ENCODE measurements at places on chromosomes 2 and 18.

DNA sequence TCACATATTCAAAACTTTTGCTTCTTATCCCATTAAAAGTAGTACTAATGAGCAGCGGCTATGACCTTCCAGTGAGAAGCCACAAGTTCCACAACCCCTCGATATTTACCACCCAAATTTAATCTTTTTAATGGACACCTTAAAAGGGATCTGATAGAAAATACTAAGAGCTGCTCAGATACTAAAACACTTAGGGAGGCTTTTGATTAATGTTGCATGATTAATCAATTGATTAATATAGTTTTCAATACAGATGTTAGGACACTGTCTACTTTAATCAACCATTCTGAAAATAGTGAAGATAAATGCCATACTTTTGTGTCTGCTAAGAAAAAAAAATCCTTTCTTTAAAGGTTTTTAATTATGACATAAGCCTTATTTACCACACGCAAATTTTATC is 1312.8 kb upstream of the ACVR2A start:
- DNase-seq = no peak

- no peak for DNase-seq
These were observed 165.3 kb upstream of the STK17B start for GRCh38 chr2:196336715-196337114.

DNA sequence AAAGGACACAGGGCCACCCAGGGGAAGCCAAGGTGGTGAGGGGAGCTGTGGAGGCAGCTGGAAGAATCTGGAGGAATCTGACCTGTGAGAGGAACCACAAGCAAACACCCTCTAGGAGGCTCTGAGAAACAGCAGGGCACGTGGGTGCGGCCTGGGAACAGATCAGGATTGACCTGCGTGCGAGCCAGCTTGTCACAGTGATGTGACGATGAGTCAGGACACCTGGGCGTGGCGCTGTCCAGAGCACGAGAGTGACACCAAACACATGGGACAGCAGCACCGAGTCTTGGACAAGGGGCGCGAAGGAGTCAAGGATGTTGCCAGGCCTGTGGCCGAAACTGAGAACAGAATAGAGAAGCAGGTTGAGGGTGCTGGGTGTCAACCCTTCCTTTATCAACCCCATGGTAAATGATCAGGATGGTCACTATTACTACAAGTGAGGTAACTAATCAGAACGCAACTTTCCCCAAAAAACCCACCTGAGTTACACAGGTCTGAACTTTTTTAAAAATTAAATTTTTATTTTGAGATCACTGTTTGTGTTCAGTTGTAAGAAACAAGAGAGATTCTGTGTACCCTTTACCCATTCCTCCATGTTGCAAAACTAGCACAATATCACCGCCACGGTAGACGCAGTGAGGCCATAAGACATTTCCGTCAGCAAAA is 637 bp upstream of the SFT2D3 start:
- DNase-seq = no peak

GRCh38 chr2:137521653-137522619 is 442.3 kb upstream of the HNMT start:
- DNase-seq = no peak

DNA sequence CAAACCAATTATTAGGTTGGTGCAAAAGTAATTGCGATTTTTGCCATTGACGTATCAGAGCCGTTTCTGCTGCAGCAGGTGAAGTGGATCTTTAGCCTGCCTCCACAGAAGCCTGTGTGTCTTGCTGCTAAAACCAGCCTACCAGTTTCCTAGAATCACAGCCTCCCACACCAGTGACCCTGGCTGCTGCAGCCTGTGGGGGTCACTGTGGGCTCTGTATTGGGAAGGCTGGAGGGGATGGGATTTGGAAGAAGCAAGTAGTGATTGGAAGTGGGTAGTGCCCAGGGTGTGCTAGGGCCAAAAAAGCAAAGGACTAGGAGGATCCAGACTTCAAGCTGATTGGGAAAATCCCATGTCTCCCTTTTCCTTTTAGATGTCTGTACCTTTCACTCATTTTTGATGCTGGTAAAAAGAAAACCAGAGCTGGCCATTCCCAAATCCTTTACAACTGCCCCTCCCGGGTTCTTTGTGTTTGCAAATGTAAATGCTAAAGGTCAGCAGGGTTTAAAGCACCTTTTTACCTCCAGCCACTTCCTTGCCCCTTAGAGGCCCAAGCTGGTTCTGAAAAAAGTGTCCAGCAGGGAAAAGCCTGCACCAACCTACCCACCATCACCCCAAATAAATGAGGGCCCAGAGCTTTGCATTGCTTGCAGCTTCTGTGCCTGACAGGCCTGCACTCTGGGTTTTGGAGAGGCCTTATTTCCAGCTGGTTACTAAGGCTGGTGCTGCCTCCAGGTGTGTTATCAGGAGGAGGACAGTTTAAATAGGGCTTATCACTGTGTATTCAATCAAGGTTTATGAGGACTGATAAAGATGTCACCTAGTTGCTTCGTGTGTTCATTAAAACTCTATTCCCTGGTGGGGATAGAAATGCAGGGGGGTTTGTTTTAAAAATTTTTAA is 172.0 kb downstream of the MIB1 start:
- DNase-seq = no peak

GRCh38 chr2:7467782-7468447 is 550.7 kb downstream of the RNF144A start:
- DNase-seq = no peak
